Eye (tissue), 1 donor: ENCODE measurements at places on chromosomes 5 and 9.

- no peak for DNase-seq
Measured at GRCh38 chr9:15834541-15834940, 281.7 kb downstream of the CCDC171 start.

GRCh38 chr9:137989156-137989555, 111.6 kb downstream of the CACNA1B start:
- no peak for DNase-seq

- no peak for DNase-seq
Measured at GRCh38 chr9:15206903-15207696, 99.9 kb downstream of the TTC39B start.

GRCh38 chr5:142186857-142187594, 78.4 kb downstream of the NDFIP1 start:
- no peak for DNase-seq

DNA sequence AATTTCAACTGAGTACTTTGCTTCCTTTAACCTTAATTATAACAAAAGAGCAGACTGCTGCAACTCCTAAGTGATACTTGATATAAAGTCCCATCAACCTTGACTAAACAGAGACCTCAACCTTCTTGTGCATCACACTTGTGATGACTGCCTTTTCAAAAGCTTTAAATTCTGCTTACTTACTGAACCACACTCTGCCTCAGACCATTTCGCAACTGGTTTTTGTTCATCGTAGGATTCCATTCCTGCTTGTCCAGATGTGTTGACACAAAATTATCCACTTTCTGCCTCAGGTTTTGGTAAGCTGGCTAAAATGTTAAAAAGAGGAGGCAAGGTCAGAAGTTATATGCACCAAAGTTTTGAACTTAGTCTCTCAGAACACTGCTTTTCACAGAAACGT, 3.5 kb downstream of the BOD1 start:
- DNase-seq, result no peak

GRCh38 chr9:89442981-89443814, 54.7 kb downstream of the SEMA4D start:
- DNase-seq, result no peak

- DNase-seq, result peak; percentile 42
Measured at GRCh38 chr5:1199649-1200494, 1.5 kb upstream of the SLC6A19 start.
